Iris pigment epithelial cell (primary cell): ENCODE measurements at places on chromosomes 3 and 15.

DNA sequence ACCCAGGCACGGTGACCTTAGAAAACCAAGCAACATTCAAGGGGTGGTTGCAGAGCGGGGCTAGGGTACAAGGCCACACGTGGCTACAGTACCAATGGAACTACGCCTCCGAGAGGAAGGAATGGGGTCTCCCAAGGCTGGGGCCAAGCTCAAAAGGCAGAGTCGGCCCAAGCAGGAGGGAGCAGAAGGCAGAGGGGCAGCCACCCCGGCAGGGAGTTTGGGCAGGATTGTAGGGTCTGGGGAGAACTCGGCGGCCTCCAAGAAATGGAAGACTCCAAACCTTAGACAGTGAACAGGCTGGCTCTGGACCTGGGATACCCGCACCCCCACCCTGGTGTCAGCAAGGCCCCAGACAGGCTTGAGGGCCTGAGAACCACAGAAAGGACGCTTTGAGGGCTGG lies 28.7 kb downstream of the ATRIP start:
- no peak for DNase-seq

DNA sequence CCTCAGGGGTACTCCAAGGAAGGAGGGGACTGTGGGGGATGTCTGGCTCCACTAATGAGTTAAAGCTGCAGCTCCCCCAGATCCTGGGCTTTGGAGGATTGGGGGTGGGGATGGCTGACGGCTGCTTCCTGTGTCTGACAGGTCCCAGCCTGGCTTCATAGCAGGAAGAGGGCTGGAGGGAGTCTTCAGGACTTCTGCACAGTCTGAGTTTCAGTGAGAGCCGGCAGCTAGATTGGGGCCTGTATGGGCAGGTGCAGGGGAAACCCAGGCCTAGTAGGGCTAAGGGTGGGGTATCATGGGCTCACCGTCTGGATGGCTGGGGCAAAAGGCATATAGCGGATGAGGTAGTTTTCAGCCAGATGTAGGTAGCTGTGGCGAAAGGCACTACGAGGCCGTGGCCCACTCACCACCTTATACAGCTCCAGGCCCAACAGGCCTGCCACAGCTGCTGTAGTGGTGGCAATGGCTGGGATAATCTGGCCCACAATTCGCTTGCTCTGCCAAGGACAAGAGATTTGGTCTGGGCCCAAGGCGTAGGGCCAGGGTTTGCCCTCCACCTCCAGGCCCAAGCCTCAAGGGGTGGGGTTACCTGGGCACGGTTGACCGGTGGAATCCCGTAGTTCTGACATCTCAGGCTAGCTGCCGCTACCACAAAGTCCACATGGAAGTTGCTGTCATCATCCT lies 4.5 kb downstream of the INKA1 start:
- DNase-seq, result no peak

DNA sequence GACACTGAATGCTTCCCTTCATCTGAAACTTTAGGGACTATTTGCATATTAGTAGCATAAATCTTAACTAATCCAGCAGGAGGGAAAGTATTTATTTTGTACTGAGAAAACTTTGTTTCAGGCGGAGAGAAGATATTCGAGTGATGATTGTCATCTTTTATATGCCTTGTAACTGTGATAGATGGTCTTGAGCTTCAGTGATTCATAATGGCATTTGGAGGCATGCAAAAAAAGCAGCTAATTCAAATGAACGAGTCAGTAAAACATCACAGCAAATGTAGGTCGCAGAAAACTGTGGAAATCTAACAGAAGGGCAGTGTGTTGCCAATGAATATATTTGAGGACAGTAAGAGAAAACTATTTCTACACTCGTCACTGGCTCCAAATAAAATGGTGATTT lies 643.7 kb upstream of the NAALADL2 start:
- DNase-seq, result no peak

- DNase-seq, result peak; percentile 57
Measured at GRCh38 chr3:127779747-127780146, 42.6 kb downstream of the MGLL start.

- DNase-seq, result peak; percentile 96
Measured at GRCh38 chr15:64851503-64851840, 9.8 kb downstream of the PLEKHO2 start.

DNA sequence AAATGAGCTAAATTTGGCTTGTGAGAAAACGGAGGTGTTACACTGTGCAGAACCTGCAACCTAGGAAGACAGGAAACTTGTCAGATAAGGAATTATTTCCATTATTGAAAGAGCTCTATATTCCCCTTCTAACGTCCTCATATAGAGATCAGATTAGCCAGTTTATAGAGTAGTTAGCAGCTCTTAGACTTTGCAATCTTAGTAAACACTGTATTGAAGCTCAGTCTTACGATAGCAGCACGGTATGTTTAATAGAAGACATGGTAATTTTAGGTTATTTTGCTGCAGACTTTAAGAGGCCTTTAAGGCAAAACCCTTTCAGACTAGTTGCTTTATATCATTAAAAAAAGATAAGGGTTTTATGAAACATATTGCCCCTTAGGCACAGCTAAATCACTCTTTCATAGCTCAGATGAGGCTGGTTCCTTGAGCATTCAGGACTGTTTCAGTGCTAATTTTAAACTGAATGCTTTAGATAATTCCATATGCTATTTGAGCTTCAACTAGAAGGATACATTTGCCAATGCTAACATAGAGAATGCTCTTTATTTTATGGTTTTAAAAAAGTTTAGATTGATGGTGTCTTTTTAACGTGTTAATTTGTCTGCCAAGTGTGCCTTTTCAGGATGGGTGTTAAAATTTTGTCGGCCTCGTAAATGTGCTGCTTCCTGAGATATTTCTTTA lies 234.3 kb downstream of the PYDC2 start:
- no peak for DNase-seq

- DNase-seq, result no peak
Measured at GRCh38 chr3:67897351-67898336, 243.2 kb upstream of the SUCLG2 start.

DNA sequence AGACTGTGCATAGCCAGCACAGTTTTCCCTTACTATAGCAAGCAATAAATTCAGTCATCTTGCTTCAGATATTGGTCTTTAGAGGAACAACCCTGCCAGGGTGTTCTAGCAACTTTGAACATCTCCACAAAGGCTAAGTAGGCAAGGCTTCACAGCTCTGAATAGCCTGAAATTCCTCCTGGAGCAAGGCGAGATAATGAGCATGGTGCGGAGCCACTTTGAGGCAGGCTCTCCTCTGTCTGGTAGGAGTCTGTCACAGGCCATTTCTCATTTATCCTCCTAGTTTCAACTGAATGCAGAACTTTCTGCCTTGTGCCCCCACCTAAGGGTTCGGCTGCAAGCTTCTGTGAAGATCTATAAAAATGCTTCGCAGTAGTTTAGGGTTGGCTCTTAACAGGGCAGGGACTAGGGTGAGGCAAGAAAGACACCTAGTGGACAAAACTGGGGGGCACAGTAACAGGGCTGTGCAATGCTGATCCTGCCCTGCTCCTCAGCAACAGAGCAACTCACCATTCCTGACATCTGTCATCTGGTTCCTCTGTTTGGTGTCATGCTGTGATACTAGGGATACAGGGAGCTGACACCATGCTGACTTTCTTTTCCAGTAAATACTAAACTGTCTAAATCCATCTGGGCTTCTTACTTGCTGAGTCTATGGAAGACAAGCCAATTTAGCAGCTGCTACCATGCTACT lies 16.6 kb upstream of the EHHADH start:
- peak; percentile 41 for DNase-seq

DNA sequence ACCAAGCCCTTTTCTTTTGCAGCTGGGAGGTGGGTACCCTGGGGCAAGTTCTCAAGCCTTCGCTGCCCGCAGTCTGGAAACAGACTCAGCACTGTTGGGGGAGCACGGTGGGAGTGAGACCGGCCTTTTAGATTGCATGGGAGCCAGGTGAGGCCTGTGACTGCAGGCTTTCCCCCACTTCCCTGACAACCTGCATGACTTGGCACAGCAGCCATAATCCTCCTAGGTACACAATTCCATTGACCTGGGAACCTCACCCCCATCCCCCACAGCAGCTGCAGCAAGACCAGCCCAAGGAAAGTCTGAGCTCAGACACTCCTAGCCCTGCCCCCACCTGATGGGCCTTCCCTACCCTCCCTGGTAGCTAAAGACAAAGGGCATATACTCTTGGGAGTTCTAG lies 52.2 kb upstream of the CCDC80 start:
- no peak for DNase-seq

GRCh38 chr3:126083138-126083445 lies 832 bp downstream of the SLC41A3 start:
- DNase-seq, result no peak

GRCh38 chr3:145359040-145359439 lies 801.9 kb downstream of the PLOD2 start:
- DNase-seq, result no peak

GRCh38 chr15:33655488-33655887 lies 312.8 kb upstream of the CHRM5 start:
- no peak for DNase-seq

DNA sequence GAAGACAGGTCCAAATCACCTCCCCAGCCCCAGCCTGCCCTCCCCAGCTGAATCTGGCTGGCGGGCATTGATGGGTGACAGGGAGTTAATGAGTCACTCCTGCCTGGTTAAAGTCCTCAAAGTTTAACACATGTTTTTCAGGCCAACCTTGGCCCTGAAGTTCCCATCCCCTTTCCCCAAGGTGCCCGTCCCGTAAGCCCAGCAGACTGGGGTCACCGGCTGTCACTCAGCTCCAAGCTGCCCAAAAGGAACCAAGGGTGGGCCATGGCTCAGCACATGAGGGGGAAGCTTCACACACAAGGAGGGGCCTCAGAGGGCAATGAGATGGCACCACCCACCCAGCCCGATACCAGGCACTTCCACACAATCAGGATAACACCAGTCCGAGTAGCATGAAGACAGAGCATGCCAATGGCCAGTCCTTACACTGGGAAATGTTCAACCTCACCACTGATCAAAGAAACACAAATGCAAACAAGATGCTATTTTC lies 10.2 kb upstream of the KLF15 start:
- DNase-seq, result no peak

GRCh38 chr3:105222568-105223093 lies 144.1 kb upstream of the ALCAM start:
- no peak for DNase-seq

- DNase-seq, result no peak
Measured at GRCh38 chr3:158642005-158642404, 2.3 kb upstream of the GFM1 start.

DNA sequence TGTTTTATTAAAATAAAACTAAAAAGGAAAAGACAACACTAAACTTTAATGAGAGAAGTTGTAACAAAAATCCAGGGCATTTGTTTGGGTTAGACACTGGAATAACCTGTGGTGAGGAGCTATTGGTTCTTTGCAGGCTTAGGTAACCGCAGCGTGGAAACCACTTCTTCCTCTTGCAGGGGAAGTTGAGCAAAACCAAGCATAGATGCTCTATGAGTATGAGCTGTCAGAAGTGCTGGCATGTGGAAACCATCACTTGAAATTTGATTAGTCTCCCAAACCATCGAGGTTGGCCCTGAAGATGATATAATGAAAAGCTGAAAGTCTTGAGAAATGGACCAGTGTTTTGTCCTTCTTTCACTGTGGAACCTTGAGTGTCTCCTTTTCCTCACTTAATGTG lies 127.1 kb upstream of the RBMS3 start:
- DNase-seq, result peak; percentile 43

DNA sequence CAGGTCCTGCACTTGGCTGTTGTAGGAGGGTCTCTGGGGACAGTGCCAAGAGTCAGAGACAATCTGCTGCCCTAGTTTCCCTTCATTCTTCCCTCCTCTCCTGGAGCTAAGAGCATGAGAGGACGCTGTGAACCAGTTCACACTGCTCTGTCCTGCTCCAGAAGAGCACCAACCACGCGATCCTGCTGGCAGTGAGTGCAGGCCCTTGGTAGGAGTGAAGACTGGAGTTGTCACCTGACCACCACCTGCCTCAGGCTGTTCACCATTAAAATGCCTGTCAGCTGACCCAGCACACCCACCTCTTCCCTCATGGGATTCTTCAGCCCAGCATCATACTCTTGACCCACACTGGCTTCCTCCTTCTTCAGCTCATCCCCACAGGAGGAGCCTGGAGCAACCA lies 2.9 kb downstream of the TM6SF1 start:
- no peak for DNase-seq

DNA sequence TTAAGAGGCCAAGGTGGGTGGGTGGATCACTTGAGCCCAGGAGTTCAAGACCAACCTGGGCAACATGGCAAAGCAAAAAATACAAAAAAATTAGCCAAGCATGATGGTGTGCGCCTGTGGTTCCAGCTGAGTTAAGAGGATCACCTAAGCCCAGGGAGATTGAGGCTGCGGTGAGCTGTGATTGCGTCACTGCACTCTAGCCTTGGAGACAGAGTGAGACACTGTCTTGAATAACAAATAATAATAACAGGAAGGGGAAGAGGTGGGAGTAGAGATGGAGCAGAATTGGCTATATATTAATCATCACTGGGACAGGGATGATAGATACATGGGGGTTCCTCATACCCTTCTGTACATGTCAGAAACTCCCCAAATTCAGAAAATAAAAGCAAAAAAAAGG lies 23.8 kb upstream of the NMB start:
- peak; percentile 98 for DNase-seq

GRCh38 chr15:100131321-100132224 lies 210.2 kb downstream of the ADAMTS17 start:
- DNase-seq, result no peak

- no peak for DNase-seq
Measured at GRCh38 chr15:92711457-92711831, 55.9 kb upstream of the FAM174B start.

GRCh38 chr3:156535162-156535627 lies 19.7 kb downstream of the SSR3 start:
- peak; percentile 100 for DNase-seq

- peak; percentile 69 for DNase-seq
Measured at GRCh38 chr3:59313365-59313764, 263.5 kb upstream of the CFAP20DC start.

DNA sequence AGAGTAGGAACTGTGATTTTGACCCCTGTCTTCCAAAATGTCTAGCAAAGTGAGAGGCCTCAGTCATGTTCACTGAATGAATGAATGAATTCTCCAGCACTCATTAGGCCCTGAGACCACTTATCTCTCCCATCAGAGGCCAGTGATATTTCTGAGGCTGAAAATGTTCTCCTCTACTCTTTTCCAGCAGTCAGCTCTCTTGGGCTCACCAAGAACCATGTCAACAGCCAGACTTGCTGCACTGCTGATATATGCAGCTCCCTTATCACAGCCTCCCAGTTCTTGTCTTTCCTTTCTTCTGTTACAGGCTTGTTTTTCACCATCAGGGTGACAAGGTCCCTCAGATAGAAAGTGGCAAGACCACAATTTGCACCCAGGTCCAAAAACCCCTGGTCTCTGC lies 28.7 kb upstream of the MFSD1 start:
- no peak for DNase-seq

DNA sequence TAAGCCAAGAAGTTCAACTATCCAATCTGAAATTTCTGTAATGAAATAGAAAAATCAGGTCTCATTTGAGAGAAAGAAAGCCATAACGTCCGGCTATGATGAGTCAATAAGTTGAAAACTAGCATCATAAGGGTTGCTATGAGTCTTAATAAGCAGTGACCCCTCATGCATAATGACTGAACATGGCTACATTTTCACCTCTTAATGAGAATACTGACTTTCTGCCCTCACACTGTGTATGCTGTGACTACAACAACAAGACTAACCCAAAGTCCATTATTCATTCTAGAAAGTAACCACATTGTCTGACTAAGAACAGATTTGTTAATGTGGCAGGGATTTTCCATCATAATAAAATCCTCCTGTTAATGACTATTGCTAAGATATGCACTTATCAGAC lies 884.0 kb upstream of the CADM2 start:
- DNase-seq, result no peak

- DNase-seq, result peak; percentile 45
Measured at GRCh38 chr3:62562017-62562416, 188.7 kb upstream of the FEZF2 start.
